ENCODE measurements at places on chromosomes 6 and 20.

DNA sequence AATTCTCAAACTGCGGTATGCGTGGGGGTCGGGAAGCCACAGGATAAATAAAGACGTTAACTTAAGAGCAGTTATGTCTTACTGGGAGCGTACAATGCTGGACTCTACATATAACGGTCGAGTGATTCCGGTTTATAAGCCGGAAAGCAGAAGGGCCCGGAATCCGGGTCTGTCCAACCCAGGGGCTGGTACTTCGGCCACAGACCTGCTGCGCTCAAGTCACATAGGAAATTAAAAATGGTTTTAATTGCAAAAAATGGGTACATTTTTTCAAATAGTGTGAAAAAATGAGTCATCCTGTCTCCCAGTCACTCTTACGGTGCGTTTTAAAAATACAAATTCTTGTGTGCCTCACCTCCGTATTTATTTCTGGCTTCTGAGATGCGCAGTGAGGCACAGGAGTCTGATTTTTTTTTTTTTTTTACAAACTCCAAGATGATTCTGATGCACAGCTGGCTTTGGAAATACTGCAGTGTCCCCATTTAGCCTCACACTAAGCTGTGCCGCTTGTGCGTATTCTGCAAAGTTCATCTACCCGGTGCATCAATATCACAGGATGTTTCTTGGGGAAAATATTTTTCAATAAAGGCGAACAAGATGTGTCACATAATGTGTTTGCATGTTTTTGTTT is 1.0 kb downstream of the PCIF1 start:
- no peak for DNase-seq

DNA sequence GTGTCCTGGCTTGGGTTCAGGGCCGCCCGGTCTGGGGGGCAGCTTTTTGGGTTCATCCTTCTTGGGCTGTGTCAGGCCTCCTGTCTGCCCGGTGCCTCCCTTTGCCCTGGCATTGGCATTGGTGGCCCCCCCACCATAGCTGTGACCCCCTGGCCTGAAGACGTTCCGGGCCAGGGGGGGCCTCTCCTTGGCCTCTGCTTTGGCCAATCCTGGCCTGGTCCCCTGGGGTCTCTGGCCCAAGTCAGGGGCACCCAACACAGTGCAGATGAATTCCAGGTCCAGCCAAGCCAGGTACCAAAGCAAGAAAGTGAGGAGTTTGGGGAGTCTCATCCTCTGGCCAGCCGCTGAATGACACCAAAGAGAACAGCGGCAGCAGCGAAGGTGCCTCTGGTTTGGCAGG is 429 bp downstream of the GDF5 start:
- DNase-seq, result no peak

- DNase-seq, result no peak
These were observed 649.2 kb upstream of the FLRT3 start for GRCh38 chr20:14986656-14987055.

DNA sequence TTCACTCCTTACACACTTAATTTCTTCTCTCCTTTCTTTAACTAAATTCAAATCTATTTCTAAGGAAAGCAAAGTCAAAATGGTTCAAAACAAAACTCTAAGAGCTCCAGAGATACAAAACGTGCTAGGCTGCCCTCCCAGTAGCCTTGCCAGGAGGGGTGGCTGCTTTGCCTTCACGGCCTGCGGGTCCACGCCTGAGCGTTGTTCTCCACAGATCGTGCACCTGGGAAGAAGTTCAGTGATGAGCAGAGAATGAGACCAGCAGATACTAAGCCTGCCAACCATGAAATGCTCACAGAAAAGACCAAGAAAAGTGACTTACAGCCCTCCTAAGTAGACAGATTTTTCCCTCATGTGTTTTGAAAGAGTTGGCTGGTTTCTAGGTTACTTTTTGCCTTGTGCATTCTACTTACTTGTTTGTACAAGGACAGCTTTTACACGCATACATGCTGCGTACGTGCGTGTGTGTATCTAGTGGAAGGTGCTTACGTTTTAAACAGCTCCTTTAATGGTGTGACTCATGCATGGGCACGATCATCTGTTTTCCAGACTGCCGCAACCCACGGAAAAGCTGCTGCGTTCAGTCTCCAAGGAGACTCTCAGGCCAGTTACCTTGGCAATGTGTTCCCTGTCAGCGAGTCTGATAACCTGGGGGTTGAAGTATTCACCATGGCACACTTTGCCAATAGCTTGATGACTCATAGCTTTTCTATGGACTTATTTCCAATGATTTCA is 32.4 kb upstream of the PBOV1 start:
- no peak for DNase-seq

DNA sequence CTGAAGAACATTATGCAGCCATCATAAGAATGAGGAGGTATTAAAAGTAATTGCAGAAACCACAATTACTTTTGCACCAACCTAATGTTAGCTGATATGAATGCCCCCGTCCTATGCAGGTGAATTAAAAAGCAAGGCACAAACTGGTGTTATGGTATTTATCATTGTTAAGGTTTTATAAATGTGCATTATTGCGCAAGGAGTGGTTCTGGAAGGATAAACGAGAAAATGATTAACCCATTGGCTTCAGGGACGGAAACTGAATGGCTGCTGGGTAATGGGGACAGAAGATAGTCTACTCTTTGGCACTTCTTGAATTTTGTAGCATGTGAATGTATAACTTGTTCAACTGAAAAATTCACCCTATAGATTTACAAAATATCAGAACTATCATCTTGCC is 148.6 kb upstream of the SALL4 start:
- no peak for DNase-seq

DNA sequence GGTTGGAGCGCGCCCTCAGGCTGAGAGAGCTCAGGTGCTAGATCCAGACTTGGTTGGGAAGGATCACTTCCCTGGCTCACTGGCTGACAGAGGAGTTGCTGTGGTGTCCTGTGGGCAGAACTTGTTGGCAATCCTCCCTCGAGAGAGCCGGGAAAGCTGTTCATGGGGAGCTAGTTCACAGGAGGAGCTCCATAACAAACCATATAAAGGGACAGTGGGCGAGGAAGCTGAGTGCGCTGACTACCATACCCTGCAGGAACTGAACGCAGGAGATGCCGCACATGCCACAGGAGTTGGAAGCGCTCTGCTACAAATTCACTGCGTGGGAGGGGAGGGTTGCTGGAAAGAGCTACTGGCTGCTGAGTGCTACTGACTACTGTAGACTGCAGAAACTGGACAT is 243.2 kb downstream of the OGFRL1 start:
- no peak for DNase-seq

GRCh38 chr6:11264100-11264499 is 31.6 kb upstream of the NEDD9 start:
- DNase-seq, result no peak

GRCh38 chr20:1539816-1540419 is 17.6 kb downstream of the SIRPD start:
- no peak for DNase-seq

- DNase-seq, result no peak
These were observed 84.6 kb downstream of the ID4 start for GRCh38 chr6:19921786-19922185.

DNA sequence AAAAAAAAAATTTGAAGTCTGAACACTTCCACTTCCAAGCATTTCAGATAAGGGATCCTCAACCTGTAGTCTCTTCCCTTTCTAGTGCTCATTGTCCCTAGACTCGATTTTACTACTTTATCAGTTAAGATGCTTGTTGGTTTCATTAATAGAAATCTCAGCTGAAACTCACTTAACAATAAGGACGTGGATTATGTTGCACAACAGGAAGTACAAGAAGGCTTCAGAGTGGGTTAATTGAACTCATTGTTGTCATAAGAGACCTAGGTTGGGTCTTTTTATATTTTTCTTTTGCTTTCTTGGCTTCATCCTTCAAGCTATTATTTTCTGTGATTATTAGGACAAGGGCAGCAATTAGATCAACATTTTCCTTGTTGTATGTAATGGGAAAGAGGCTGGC is 175.2 kb downstream of the CDKAL1 start:
- no peak for DNase-seq

DNA sequence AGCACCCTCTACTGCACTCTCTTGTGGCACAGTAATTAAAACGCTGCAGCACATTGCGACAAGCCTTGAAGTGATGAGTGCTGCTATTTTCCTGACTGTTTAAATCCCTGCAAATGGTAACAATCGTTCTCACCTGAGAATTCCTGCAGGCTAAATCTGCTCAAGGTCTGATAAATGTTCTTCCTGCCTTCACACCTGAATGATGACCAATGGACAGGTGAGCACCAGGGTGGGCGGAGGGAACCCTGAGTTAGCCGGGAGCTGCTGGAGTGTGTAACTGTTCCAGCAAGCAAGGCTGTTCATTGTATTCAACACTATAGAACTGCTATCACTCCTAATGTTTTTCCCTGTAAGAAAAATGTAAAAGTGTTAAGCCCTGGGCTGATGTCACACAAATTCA is 4.0 kb downstream of the DACT2 start:
- DNase-seq, result no peak

- DNase-seq, result no peak
These were observed 6.9 kb downstream of the NOTCH4 start for GRCh38 chr6:32216998-32217397.

GRCh38 chr20:35791097-35791496 is 19.3 kb downstream of the PHF20 start:
- DNase-seq, result no peak

DNA sequence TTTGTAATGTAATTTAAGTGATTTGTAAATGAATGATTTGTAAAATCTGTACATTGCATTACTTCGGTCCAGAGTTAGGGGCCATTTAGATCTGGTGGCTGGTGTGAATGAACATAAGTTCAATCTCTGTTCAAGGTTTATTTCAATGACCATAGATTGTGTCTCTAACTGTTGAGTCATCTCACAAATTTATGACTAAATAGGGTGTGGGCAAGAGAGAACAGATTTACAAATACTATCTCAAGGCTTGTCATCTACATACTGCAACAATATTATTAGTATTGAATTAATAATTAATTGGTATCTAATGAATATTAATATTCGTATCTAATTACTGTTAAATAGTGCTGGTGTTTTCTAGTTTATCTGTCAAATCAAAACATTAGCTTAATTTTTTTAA is 115.3 kb upstream of the EDN1 start:
- no peak for DNase-seq

GRCh38 chr6:140554421-140554820 is 1180.0 kb upstream of the CITED2 start:
- DNase-seq, result no peak

DNA sequence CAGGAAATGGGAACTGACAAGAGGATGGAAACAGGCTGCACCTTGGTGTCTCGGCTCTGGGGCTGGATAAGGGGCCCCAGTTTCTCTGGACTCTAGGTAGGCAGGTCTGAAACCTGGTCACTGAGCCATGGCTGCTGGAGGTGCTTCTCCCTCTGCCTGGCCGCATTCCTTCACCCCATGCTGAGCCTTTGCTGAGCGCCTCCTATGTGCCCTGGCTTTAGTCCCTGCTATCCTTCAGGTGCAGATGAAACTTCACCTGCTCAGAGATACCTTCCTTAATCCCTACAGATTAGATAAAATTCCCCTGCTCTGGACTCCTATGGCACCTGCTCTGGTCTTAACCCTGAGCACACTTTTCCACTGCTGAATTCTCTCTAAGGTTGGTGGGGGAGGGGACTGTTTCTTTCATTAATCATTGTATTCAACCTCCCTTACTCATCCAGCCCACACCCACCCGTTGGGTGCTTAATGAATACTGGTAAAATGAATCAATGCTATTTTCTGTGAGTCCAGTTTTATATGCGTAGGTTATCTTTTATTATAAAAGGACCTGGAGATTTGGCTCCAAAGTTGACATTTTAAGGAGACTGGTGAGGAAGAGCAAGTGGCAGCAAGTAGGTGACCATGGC is 19.3 kb downstream of the MYLK4 start:
- no peak for DNase-seq

DNA sequence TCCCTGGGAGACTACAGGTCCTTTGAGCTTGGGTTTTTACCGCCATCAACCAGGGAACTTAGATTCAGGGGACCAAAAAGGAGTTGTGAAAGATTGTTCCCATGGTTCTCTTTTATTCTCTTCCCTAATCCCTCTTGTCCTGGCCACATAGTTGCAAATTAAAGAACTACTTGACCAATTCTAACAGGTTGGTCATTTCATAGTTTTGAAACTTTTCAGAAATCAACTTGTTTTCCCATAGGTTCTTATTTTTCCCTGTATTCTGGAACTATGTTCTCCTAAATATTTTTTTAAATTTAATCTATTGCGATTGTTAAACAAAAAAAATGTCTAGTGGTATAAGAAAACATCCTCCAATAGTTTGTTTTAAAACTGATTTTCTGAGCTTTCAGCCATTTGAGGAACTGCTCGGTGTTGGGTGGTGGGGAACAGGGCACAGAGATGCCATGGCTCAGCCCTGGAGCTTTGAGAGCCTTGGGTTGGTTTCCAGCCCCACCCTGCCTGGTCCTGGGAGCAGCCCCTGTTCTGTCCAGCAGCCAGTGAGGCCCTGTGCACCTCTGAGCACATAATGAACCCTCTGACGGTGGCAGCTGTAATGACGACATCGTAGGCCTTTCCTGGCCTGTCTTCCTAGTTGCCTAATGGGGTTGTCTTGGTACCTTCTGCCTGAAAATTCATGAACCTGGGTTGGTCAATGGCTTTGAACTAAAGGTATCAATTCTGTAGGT is 53.5 kb downstream of the TBC1D7 start:
- no peak for DNase-seq

GRCh38 chr6:157074969-157075368 is 248.3 kb downstream of the TMEM242 start:
- DNase-seq, result no peak

GRCh38 chr6:5278565-5279120 is 17.3 kb downstream of the FARS2 start:
- DNase-seq, result no peak

DNA sequence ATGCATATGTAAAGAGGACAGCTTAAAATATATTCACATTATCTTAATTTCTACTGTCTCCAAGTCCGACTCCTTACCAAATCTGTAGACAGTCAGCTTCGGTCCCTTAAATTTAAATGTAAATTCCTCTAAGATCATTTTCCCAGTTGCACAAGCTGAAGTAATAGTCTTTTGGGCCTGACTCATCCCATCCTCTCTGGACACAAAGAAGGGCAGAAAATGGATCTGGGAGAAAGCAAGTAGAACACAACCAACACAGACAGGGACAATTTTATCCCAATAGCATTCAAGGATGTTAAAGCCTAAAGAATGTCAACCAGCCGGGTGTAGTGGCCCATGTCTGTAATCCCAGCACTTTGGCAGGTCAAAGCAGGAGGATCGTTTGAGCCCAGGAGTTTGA is 228.3 kb downstream of the ARHGAP18 start:
- DNase-seq, result no peak

All from HuH-7.5 (cell line).